ENCODE measurements at places on chromosomes 16 and 17. TPM values are rescaled to one million over a fixed set of nuclear protein-coding genes. Genes with fewer than 3 reads are reported as not detected.

Gene HOXB6
- polyA plus RNA-seq, result not detected

Gene CBX2
- 0.17 TPM for polyA plus RNA-seq

Gene TEX19
- polyA plus RNA-seq, result not detected

Gene GNAO1
- polyA plus RNA-seq, result not detected

Gene KRT222
- not detected for polyA plus RNA-seq

Gene C17orf78
- 0.09 TPM for polyA plus RNA-seq

Gene COQ9
- polyA plus RNA-seq, result 33.6 TPM

Gene TACO1
- 27.3 TPM for polyA plus RNA-seq

Gene PRR29
- polyA plus RNA-seq, result 3.9 TPM

Gene SNTB2
- 7.7 TPM for polyA plus RNA-seq

Gene CAVIN1
- polyA plus RNA-seq, result 0.14 TPM

Gene VPS35
- 86.9 TPM for polyA plus RNA-seq

All from CD4-positive, CD25-positive, alpha-beta regulatory T cell (primary cell).